ENCODE measurements at places on chromosomes 3 and 15.

DNA sequence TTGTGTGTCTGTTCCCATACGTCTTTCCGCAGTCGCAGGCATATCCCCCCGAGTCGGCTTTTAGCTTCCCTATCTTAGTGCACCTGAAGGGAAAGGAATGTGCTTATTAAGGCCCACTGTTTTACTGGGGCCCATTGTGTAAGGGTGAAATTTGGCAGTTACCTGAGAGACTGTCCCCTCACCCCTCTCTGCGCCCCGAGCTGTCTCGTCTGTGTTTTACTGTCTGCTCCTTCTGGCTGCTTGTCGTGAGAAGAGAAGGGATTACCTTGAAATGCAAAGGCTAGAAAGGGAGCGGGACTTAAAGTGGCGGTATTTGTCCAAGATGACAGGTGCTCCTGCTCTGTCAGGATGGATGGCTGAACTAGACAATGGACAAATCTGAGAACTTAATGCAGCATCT lies 233.0 kb upstream of the POU1F1 start:
- DNase-seq = no peak

DNA sequence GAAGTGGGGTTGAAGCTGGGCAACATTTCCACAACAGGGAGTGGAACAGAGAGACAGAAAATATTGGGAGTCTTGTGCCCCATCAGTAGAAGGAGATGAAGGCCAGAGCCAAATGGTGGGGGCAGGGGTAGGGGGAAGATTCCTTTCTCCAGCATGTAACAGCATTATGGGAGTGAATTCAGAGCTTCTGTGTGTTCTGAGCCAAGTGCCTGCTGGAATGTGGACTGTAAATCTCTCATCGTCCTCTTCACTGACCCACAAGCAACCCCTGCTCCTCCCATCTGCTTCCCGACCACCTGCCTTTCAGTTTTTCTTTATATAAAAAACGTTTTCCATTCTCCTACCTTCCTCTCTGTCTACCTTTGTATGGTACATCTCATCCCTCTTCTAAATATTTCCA lies 344.2 kb upstream of the TPRG1 start:
- DNase-seq = no peak

- no peak for DNase-seq
Observed at GRCh38 chr3:55532806-55533205, 45.7 kb upstream of the WNT5A start.

- DNase-seq = no peak
Observed at GRCh38 chr15:63638839-63639238, 41.7 kb downstream of the FBXL22 start.

- no peak for DNase-seq
Observed at GRCh38 chr3:49498239-49498638, 28.2 kb downstream of the DAG1 start.

DNA sequence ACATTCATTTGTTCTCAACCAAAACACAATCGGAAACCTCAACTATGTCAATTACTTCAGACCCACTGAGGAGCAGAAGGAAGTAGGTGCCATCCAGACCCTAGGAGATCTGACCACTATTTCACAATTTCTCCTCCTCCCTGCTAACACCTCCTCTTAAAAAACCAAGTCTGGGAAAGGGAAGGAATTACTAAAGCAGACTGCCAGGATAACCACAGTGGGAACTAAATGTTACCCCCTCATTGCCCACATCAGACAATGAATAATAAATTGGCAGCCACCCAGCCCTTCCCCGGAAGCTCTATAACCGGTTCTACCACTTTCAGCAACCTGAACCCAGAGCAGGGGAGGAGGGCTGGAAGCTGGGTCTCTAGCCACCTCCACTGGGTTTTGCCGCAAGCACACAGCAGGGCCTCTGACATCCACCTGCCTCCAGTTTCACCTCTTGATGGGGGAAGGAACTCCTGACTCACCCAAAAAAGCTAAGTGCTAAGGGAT lies 17.6 kb downstream of the C15orf62 start:
- DNase-seq = no peak

GRCh38 chr3:111621535-111621934 lies 26.4 kb upstream of the ZBED2 start:
- no peak for DNase-seq

GRCh38 chr3:14900881-14901873 lies 46.2 kb upstream of the NR2C2 start:
- no peak for DNase-seq

DNA sequence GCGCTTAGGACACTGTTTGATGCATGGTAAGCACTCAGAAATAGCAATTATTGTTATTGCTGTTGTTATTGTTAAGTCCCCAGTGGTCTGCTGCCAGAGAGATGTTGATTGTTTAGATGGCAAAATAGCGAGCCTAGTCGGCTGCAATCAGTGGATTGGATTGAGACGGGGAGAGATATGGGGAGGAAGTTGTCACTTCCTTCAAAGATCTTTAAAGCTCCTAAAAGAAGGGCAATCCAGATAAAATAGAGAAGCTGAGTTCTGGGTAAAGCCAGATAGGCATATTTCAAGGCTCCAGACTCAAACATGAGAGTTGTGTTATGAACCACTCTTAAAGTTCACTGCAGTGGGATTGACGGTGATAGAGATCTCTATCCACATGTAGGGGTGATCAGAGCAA lies 64.5 kb downstream of the RYR3 start:
- DNase-seq = no peak

DNA sequence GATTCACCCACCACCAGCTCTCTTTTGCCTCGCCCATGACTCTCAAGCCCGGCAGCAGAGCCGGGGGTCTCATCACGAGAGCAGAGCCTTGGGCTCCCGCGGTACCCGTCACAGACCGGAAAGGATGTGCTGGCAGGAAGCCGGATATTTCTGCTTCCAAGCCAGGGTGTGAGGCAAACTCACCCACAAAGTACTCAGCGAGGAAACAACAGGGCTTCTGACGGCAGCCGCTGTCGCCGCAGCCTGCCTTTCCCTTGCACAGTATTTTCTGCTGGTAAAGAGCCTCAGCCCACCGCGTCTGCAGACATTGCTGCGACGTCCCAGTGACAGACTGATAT lies 119.9 kb downstream of the NSMCE3 start:
- no peak for DNase-seq

DNA sequence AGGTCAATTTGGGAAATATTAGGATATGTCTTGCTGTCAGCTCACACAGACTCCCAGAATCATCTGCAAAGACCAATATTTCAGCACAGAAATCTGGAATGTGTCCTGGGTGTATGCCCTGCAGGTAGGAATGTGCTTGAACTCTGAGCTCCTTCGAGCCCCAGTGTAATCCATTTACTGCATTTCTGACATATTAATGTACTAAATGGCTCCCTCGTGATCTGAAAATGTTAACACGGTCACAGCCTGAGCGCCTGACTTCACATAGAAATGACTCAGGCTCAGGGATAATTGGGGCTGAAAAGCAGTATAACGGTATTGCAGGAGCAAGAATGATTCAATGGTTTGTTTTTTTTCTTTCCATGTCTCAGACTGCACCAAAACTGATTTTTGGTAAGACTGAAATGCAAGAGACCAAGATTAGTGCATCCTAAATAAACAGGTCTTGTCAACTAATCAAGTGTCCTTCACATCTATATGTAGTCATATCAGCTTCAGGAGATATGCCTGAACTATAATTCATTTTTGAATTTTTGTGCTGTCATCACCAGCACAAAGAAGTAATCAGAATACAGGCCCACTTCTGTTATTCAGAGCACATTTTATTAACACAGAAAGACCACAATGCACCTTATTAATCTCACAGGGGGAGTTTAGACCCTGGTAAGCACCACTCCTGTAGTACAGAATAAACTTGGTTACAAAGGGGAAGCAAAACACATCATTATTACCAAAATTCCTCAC lies 49.8 kb downstream of the DCLK3 start:
- no peak for DNase-seq

DNA sequence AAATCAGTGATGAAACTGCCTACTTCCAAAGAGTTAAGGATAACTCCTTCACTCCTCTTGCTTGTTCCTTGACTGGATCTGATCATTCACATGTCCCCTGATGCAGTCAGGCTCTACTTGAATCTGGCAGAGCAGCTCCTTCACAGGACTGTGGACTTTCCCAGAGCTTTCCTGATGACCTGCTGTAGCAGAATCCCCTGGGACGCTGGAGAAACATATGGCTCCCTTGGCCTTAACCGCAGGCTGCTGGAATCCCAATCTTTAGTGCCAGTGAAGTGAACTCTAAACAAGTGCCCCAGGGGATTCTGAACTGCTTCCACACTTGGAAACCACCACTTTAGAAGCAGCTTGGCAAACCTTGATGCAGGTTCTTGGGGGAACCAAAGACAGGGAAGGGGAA lies 217.8 kb downstream of the CHST2 start:
- no peak for DNase-seq

DNA sequence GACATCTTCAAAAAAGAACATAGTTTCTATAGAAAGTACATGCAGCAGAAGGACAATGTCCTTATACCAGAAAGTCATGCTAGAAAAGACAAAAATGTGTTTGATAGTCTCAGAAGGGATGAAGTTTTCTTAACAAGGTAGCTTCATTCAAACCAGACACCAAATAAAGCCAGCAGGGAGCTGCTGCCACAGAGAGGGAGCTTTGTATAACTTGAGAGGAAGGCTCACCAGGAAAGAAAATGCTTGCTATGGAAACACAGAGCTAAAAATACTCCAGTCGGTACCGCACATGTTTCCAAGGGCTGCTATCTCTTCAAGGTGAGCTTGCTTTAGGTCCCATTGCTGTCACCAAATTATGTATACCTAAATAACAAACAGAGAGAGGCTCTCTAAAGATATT lies 1074.8 kb upstream of the ALCAM start:
- DNase-seq = no peak

DNA sequence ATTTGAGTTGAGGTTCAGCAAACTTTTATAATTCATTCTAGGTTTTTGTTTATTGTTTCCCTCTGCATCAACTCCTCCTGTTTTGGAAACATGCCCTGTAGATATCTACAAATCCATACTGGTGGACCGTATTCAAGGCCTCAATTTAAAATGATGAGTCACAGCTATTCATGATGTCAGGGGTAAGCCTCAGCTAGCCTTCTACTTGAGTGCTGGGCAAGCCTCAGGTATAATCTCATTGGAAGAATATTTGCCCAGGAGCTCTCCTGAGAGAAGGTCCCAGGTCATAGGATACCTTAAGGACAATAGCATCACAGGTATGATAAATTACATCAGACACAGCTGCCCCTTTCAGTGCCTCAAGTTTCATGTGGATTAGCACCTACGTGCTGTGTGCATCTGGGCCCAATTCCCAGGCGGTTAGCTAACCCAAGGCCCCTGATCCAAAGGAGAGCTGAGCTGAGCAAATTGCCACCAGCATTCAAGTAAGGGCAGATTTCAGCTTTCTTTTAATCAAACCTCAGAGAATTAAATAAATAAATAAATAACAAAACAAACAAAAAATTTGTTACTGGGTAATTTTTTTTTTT lies 87.5 kb downstream of the KCNMB2 start:
- DNase-seq = no peak

GRCh38 chr3:123365450-123366143 lies 83.3 kb downstream of the ADCY5 start:
- DNase-seq = peak; percentile 71
